ENCODE measurements at places on chromosomes 6 and 20. TPM values are rescaled to one million over a fixed set of nuclear protein-coding genes. Genes with fewer than 3 reads are reported as not detected.

DNA sequence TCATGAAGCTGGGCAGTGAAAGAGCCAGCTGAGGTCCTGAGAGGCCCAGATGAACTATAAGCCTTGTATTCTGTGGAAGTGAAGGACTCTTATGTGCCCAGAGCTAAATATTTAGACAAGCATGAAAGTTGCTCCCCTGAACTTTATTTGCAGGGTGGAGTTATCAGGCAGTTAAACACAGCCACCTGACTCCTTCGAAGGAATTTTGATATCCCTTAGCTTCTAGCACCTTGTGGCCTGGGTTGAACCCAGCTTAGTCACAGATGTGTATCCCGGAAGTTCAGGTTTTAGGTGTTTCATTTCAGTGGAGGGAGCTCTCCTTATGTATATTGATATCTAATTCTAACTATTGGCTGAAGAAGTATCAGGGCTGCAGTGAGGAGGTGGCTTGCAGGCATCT lies 20.4 kb downstream of the NR2E1 start:
- no peak for DNase-seq

DNA sequence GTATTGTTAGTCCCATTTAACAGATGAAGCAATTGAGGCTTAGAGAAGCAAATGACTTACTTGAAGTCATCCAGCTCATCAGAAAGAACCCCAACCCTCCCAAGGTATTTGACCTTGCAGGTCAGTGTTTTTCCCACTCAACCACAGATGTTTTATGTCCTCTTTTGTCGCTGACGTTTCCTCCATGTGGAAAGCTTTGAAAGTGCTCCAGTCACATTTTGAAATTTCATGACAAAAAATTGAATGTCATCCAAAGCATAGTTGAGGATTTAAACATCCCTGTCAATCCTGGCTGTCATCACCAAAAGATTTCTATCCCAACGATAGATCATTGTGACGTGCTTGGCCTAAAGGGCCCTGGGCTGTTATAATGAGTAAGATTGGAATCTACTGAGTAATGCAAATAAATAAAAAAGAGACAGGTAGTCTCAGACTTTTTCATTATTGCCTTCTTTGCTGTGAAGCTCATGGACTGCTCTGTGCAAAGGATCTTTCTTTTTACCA lies 102.7 kb downstream of the TSHZ2 start:
- no peak for DNase-seq

- no peak for DNase-seq
Observed at GRCh38 chr6:83505356-83505755, 7.0 kb upstream of the PRSS35 start.

The FOXA2 gene
- total RNA-seq, result not detected

The GABRR2 gene
- total RNA-seq, result 0.74 TPM

The RPS6KA2 gene
- 28.5 TPM for total RNA-seq
